ENCODE measurements at places on chromosomes 6 and 20.

DNA sequence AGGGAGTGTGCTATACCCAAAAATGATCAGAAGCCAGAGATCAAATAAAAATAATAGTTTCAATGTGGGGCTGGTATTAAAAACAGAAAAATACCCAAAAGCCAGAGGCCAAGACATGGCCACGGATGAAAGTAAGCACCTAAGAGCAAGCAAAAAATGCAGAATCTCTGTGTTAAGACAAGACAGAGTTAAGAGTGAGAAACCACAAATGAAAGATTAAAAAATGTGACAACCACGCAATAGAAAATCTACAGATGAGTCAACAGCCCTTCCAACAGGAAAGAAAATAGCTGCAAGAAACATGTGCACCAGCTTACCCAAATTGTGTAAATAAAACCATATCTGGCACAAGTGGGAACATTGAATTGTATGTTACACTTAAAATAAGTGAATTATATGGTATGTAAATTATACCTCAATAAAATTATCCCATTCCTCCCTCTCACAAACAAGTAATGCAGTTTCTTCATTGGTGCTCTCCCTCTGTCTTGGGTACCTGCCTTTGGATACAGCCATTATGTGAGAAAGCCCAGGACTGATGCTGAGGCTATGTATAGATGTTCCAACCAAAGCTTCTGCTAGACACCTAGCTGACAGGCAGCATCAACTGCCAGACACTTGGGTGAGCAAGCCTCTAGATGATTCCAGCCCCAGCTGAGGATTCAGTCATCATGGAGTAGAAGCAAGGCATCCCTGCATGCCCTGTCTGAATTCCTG, 55.3 kb upstream of the UFL1 start:
- no peak for DNase-seq

- DNase-seq: no peak
Measured at GRCh38 chr20:58058421-58059259, 169.8 kb downstream of the ANKRD60 start.

- DNase-seq: no peak
Measured at GRCh38 chr6:12293931-12294807, 4.0 kb downstream of the EDN1 start.

DNA sequence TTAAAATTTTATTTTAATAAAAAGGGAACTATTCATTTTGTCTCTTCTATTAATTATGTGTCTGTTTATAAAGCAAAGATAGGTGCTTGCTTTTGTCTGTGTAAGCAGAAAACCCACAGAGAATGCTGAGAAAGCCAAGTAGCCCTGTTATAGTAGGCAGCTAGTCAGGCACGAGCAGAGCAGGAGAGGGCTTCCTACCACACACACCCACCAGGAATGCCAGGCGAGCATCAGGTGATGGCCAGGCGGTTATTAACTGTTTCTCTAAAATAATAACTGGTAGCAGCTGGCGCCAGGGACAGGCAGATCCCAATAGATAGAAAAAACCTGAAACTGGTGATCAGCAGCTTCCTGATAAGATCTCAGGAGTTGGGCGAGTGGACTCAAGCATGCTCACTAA, 15.7 kb downstream of the C6orf15 start:
- DNase-seq: no peak

DNA sequence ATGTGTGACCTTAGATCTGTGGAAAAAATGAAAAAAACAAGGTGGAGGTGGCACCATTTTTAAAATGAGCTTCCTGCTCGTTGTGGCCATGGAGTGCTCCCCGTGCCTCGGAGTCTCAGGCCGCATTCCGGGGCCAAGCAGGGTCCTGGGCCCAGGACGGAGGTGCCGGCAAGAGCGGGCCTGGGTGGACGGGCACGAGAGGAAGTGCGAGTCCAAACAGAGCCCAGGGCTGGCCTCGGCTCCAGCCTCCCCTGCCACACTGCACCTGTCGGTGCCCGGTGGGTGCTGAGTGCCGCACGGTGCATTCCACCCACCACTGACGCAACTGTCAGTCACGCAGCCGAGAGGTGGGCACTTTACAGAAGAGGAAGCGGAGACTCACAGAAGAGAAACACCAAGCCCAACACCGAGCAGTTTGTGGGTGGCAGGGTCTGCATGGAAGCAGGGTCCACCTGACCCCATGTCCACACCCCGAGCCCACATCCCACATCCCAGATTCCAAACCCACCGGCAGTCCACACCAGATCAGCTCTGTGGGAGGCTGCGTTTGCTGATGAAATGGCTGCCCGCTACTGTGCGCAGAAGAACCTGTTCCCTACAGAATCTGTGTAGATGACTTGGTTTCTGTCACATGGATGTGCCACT, 97.7 kb downstream of the PSMB1 start:
- no peak for DNase-seq

DNA sequence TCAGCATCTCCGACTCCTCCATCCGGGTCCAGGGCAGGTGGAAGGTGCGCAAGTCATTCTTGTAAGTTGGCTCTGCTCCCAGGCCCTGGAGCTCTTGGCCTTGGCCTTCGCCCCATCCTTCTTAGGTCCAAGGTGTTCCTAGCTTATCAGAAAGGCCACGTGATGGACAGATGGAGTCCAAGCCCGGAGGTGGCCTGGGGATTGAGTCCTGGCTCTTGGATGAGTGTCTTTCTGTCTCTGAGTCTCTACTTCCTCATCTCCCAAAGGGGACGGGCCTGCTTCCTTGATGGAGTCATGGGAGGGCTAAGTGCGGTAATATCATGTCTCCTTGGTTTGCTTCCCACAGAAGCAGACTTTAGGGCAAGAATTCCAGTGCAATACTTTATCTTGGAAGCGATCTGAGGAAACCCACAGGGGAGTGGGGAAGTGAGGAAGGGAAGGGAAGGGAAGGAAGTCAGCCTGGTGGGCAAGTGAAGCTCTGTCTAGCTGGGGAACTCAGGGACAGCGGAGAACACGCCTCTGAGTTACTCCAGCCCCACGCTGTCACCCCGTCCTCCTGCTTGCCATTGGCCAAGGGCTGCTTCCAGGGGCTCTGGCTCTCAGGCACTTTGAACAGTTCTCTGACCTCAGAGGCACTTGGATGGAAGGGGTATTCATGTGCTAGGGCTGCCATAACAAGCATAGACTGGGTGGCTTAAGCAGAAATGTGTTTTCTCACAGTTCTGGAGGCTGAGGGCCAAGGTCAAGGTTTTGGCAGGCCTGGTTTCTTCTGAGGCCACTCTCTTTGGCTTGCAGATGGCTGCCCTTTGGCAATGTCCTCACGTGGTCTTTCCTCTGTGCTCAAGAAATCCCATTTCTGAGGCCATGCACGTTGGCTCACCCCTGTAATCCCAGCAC, 4.8 kb downstream of the LBP start:
- no peak for DNase-seq

DNA sequence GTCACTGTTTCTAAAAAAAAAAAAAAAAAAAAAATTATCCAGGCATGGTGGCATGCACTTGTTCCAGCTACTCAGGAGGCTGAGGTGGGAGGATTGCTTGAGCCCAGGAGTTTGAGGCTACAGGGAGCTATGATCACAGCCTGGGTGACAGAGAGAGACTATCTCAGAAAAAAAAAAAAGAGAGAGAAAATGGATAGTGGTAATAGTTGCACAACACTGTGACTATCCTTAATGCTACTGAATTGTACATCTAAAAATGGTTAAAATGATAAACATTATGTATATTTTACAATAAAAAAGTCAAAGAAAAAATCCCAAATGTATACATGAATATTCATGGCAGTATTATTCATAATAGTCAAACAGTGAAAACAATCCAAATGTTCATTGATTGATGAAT, 23.0 kb downstream of the FERMT1 start:
- DNase-seq: no peak

DNA sequence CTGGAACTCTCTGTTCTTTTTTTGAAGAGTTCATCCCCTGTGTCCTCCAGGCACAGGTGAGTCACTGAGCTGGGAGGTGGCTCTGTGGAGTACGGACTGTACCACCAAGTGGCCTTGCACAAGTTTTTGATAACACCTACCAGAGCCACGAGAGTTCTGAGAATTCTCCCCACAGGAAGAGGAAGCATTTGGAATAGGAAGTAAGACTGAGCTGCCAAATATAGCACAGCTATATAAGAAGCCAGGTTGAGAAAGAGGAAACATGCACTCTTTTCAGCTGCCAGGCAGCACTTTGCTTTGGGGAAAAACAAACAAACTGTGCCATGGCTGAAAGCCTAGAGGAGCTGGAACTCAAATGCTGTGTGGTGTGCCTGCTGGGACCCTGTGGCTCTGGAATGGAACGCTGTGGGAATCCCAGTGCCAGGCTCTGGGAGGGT, 70.8 kb upstream of the RIPOR2 start:
- peak; percentile 30 for DNase-seq

DNA sequence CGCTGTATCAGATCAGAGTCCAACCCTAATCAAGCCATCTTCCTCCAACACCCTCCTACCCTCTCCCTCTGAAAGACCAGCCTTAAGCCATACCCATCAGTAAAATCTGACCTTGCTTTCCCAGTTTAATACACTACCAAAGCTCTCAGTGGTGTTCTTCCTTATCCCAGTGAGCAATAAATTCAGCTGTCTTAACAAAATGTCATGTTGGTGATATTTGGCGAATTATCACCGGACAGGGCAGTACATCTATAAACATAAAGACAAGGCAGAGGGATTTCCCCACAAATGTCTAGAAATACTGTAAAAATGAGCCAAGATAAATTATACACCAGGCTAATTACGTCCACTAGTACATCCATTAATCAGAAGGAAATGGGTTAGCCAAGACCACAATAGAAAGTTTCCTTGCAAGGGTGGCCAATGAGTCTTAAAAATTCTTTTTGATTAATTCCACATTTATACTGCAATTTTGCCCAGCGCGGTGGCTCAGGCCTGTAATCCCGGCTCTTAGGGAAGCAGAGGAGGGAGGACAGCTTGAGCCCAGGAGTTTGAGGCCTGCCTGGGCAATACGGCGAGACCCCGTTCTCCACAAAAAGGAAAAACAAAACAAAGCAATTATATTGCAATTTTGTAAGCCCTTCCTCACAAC, 905 bp downstream of the RARS2 start:
- DNase-seq: no peak

DNA sequence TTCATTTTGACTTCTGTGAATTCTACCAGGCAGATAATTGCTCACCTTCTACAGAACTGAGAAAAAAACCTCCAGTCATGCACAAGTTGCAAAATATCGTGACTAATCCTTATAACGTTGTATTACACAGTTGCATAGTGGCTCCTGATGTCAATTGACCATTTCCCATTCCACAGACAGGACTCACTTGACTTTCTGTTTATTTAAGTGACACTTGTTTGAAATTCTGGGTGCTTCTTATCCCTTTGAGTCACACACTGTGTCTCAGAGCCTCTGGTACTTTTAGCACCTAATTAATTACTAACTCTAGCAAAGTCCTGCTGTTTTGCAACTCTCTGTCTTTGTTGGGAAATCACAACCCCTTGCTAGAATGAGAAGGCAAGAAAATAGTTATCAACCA, 16.2 kb upstream of the RSPO3 start:
- DNase-seq: no peak

GRCh38 chr6:138645976-138646640, 127.5 kb upstream of the CCDC28A start:
- DNase-seq: no peak

- peak; percentile 26 for DNase-seq
Measured at GRCh38 chr6:11094411-11094851, 797 bp downstream of the SMIM13 start.

DNA sequence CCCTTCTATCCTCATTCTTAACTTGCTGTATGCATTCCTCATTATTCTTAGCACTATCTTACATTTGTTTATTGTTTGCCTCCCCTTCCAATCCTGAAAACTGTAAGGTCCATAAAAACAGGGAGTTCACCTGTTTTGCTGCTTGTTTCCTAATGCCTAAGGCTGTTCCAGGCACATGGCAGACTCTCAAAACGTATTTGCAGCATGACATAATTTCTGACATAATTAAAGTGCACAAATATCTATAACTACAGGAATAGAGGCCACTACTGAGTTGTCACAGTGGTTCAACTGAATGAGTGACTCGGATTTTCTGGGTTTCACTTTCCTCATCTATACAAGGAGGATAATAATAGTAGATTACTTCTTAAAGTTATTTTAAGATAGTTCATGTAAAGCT, 83.0 kb downstream of the HFE start:
- DNase-seq: no peak

- DNase-seq: no peak
Measured at GRCh38 chr20:60219984-60220562, 261.9 kb downstream of the CDH26 start.

DNA sequence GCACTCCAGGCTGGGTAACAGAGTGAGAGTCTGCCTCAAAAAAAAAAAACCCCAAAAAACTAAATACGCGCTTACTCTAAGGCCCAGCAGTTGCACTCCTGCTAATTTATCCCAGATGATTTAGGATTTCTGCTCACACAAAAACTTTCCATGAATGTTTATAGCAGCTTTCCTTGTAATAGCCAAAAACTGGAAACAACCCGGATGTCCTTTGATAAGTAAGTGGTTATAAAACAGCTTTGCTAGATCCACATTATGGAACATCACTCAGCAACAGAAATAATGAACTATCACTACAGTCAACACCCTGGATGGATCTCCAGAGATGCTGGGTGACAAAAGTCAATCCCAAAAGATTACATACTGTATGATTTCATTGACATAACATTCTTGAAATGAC, 220.4 kb upstream of the JARID2 start:
- DNase-seq: no peak

GRCh38 chr6:21478883-21479539, 114.5 kb upstream of the SOX4 start:
- no peak for DNase-seq

- DNase-seq: no peak
Measured at GRCh38 chr6:112007805-112008204, 46.1 kb upstream of the CCN6 start.

DNA sequence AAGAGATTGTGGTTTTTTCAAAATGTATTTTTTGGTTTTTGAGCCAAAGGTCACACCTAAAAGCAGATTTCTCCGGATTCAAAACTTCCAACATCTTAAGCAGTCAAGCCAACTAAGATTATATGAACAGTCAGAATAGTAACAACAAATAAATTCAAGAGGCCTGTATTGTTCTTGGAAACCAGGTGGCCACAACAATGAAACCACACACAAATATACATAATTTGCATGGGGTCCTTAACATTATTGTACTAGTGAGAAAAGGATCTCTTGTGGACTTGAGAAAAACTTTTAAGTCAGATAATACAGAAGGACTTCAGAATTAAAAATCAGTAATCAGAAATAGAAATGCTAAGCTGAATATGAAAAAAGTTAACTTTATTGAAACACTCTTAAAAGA, 40.6 kb downstream of the NOL7 start:
- DNase-seq: no peak

GRCh38 chr20:54941666-54942065, 466.3 kb downstream of the DOK5 start:
- no peak for DNase-seq

Measured in stimulated activated CD8-positive, alpha-beta memory T cell treated with anti-CD3 and anti-CD28 coated beads, Interleukin-15, amount 100 ng/mL, for 48 hours (primary cell).